ENCODE measurements at places on chromosomes 11 and 22. TPM values are rescaled to one million over a fixed set of nuclear protein-coding genes. Genes with fewer than 3 reads are reported as not detected.

The GAB4 gene
- not detected for total RNA-seq

The IGSF9B gene
- not detected for total RNA-seq

The ROBO3 gene
- 36.5 TPM for total RNA-seq

The MYO18B gene
- under 0.01 TPM for total RNA-seq

The TEX12 gene
- total RNA-seq, result not detected

The SLC6A5 gene
- total RNA-seq, result not detected

The ADM2 gene
- total RNA-seq, result 10.2 TPM

The OR52L1 gene
- total RNA-seq, result not detected

The LPXN gene
- 0.72 TPM for total RNA-seq

The NOX4 gene
- total RNA-seq, result 0.97 TPM

The NPTXR gene
- 0.54 TPM for total RNA-seq

The DCPS gene
- total RNA-seq, result 14.6 TPM

The CDC42BPG gene
- total RNA-seq, result under 0.01 TPM

The TSG101 gene
- 120 TPM for total RNA-seq

The HBB gene
- not detected for total RNA-seq

The DYNC2H1 gene
- 13.4 TPM for total RNA-seq

The ARL2 gene
- total RNA-seq, result 97.5 TPM

The MED15 gene
- 31.1 TPM for total RNA-seq

The PDE2A gene
- 4.4 TPM for total RNA-seq

The MS4A3 gene
- total RNA-seq, result not detected

The ADSL gene
- total RNA-seq, result 114 TPM

The RRP7A gene
- total RNA-seq, result 24.6 TPM

The OR51B4 gene
- total RNA-seq, result not detected

The C11orf86 gene
- total RNA-seq, result not detected

The RAB38 gene
- 3.1 TPM for total RNA-seq

The GRAP2 gene
- not detected for total RNA-seq

The ISX gene
- not detected for total RNA-seq

The MMP8 gene
- not detected for total RNA-seq

The TUBA8 gene
- 0.97 TPM for total RNA-seq

The OR51T1 gene
- total RNA-seq, result not detected

The OR51B2 gene
- total RNA-seq, result not detected

The FAM111B gene
- 2.0 TPM for total RNA-seq

The BET1L gene
- 52.7 TPM for total RNA-seq

The ARSA gene
- 73.8 TPM for total RNA-seq

The GAL3ST3 gene
- not detected for total RNA-seq

The OSM gene
- not detected for total RNA-seq

The MMP3 gene
- total RNA-seq, result not detected

The CADM1 gene
- total RNA-seq, result 1.3 TPM

The OR2AG2 gene
- total RNA-seq, result not detected

The FLRT1 gene
- total RNA-seq, result under 0.01 TPM

The TST gene
- total RNA-seq, result 49.4 TPM

The SCGB2A2 gene
- not detected for total RNA-seq

The BTG4 gene
- not detected for total RNA-seq

The OR4D5 gene
- not detected for total RNA-seq

The TMPRSS5 gene
- total RNA-seq, result not detected

The TRIM51 gene
- total RNA-seq, result not detected

The OVCH2 gene
- total RNA-seq, result not detected

The PNPLA3 gene
- total RNA-seq, result 1.5 TPM

The TMEM191B gene
- 0.97 TPM for total RNA-seq

The RBX1 gene
- total RNA-seq, result 51.0 TPM

The CEND1 gene
- 2.2 TPM for total RNA-seq

The NRIP3 gene
- total RNA-seq, result 9.7 TPM

The MLC1 gene
- total RNA-seq, result 1.6 TPM

The SMIM35 gene
- total RNA-seq, result not detected

The ZBTB16 gene
- total RNA-seq, result 33.0 TPM

The MIOX gene
- not detected for total RNA-seq

All from cardiac atrium fibroblast (primary cell).